H1 (cell line): ENCODE measurements at places on chromosomes 12 and 14. TPM values are rescaled to one million over a fixed set of nuclear protein-coding genes. Genes with fewer than 3 reads are reported as not detected.

PRICKLE1 gene
- 22.4 and 26.1 TPM in 2 replicates for total RNA-seq

PPP1R12A gene
- 81.5 and 82.7 TPM in 2 replicates for total RNA-seq

LYZ gene
- total RNA-seq: 0.34 TPM in 1 of 2 replicates, not detected in the other

DNA sequence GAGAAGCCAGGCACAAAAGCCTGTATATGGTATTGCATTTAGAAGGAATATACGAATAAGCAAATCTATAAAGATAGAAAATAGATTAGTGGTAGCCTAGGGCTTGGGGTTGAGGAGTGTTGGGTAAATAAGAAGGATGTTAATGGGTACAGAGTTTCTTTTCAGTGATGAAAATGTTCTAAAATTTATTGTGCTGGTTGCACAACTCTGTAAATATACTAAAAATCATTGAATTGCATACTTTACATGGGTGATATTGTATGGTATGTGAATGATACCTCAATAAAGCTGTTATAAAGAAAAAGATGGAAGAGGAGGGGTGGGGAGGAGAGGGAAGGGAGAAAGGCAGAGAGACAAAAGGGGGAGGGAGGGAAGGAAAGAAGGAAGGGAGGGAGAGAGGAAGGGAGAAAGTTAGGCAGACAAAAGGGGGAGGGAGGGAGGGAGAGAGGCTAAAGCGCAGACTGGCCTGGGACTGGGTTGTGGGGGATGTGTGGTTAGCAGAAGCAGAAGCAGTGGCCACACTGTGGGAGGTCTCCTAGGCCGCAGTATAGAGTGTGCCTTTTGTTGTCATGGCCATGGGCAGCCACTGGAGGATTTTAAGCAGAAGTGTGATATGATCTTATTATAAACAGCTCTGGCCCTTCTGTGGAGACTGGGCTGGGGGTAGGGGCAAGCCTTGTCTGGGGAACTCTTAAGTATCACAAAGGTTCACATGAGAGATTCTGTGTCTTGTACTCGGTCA lies 73.6 kb upstream of the ELK3 start:
- H3K4me1 ChIP-seq: no peaks in the 10 kb centered on the region; the same call in 1 of the 2 replicates
- no peaks in the 10 kb centered on the region for H3K36me3 ChIP-seq
- H3K27me3 ChIP-seq: no peaks in the 10 kb centered on the region
- no peak overlapping the region for H3K4me3 ChIP-seq

GRCh38 chr12:25248137-25248536 lies 2.6 kb downstream of the KRAS start:
- H3K36me3 ChIP-seq: no peaks in the 10 kb centered on the region; the same call in 1 of the 2 replicates
- H3K27me3 ChIP-seq: no peaks in the 10 kb centered on the region
- DNase-seq: no peak
- H3K4me1 ChIP-seq: peaks cover 2% of the 10 kb centered on the region; the same call in 1 of the 2 replicates

- H3K4me3 ChIP-seq: peak within 1 kb of the TSS; percentile 92
- peak within 1 kb of the TSS; percentile 71; the same call in 1 of the 2 replicates for H3K27ac ChIP-seq
- H3K4me1 ChIP-seq: peaks cover 9% of the 10 kb centered on the region; the same call in 1 of the 2 replicates
- peak; percentile 91 for DNase-seq
Measured at GRCh38 chr14:21024585-21025370, at the start of gene NDRG2. Gene NDRG2 (minus strand): TSS chr14:21025061. CDS start chr14:21023315, 1,746 bp downstream.

GRCh38 chr12:84986586-84986985 lies 49.5 kb downstream of the TSPAN19 start:
- no peaks in the 10 kb centered on the region; the same call in 1 of the 2 replicates for H3K4me1 ChIP-seq
- H3K36me3 ChIP-seq: no peaks in the 10 kb centered on the region
- DNase-seq: no peak

DNA sequence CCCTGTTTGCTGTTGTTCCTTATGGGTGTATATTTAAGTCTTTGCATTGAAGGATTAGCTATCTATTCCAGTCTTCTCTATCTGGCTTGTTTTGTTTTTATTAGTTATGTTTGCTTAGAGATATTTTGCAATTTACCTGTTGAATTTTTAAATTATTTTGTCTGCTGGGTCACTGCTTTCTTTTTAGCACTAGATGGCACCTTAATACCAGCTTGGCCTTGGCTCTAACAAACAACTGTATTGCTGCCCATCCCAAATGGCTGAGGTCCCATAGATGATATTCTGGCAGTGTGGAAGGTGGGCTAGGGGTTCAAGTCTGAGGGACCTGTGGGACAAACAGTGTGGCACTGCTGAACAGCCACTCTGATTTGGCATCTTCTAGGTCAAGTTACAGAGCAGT lies 144.0 kb upstream of the FBXO33 start:
- no peaks in the 10 kb centered on the region for H3K27me3 ChIP-seq
- no peak for DNase-seq
- H3K27ac ChIP-seq: no peak overlapping the region
- H3K36me3 ChIP-seq: no peaks in the 10 kb centered on the region
- H3K4me1 ChIP-seq: no peaks in the 10 kb centered on the region

DNA sequence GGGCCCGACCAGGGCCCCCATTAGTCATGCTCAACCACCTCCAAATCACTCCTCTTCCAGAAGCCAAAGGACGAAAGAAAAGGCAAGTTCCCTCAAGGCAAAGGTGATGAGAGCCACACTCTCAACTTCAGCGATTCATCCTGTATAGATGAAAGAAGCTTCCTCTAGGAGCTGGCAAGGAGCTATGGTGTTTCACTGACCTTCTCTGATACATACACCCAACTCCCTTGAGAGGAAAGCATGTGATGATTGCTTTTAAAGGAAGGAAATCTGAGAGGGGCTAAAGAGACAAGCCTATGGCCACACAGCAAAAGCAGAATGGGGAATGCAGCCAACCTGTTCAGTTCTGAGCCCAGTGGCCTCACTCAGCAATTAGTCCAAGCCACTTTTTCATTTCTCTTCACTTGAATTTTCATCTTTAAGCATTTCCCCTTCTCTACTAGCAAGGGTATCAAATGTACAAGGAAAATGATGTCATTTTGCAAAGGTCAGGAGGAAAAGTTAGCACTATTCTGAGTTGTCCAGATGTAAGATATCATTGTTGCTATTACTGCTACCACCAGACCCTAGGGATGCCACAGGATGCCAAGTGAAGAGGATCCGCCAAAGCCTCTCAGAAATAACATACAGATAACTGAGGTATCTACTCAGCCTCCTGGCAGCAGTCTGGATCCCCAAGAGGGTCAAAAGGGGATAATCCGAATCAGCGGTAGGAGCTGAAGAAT lies 82.5 kb downstream of the MAP3K9 start:
- no peak for DNase-seq
- no peaks in the 10 kb centered on the region; the same call in 1 of the 2 replicates for H3K36me3 ChIP-seq
- 0 out of 2 replicates have a peak, but pooled peaks cover under 1% of the 10 kb centered on the region for H3K4me1 ChIP-seq
- no peak overlapping the region for H3K4me3 ChIP-seq
- peak overlapping the region; percentile 24; the same call in 1 of the 2 replicates for H3K27ac ChIP-seq

GRCh38 chr12:101021911-101022388 lies 188.1 kb downstream of the SLC5A8 start:
- H3K27ac ChIP-seq: no peak overlapping the region
- H3K4me1 ChIP-seq: no peaks in the 10 kb centered on the region
- no peaks in the 10 kb centered on the region for H3K27me3 ChIP-seq
- H3K36me3 ChIP-seq: no peaks in the 10 kb centered on the region
- DNase-seq: no peak

GRCh38 chr12:53948650-53949593 lies 5.8 kb upstream of the HOXC12 start:
- DNase-seq: no peak
- peaks cover 98% of the 10 kb centered on the region for H3K27me3 ChIP-seq

- no peak for DNase-seq
- no peaks in the 10 kb centered on the region for H3K36me3 ChIP-seq
- no peak overlapping the region for H3K27ac ChIP-seq
Measured at GRCh38 chr14:32329690-32330285, 690 bp downstream of the AKAP6 start.
